ENCODE measurements at places on chromosomes 6 and 20. TPM values are rescaled to one million over a fixed set of nuclear protein-coding genes. Genes with fewer than 3 reads are reported as not detected.

Gene MAP1LC3A
- 24.8 TPM for total RNA-seq

Gene APOBEC2
- total RNA-seq, result not detected

Gene DDRGK1
- 25.9 TPM for total RNA-seq

Gene IL17A
- not detected for total RNA-seq

Gene DLGAP4
- 17.4 TPM for total RNA-seq

Gene KDM1B
- 17.7 TPM for total RNA-seq

Gene LY6G6C
- not detected for total RNA-seq

Gene COL10A1
- total RNA-seq, result 36.2 TPM

Gene DACT2
- not detected for total RNA-seq

Gene UST
- 21.2 TPM for total RNA-seq

Gene MYB
- total RNA-seq, result 0.36 TPM

Gene HLA-DRB1
- total RNA-seq, result 1.1 TPM

Gene LYRM4
- total RNA-seq, result 16.6 TPM

- DNase-seq, result no peak
- peaks cover 11% of the 10 kb centered on the region for H3K4me1 ChIP-seq
- no peaks in the 10 kb centered on the region for H3K36me3 ChIP-seq
- no peaks in the 10 kb centered on the region for H3K27me3 ChIP-seq
- H3K27ac ChIP-seq, result no peak overlapping the region
- no peak overlapping the region for H3K4me3 ChIP-seq
Observed at GRCh38 chr6:139062932-139063646, 34.5 kb downstream of the ABRACL start.

DNA sequence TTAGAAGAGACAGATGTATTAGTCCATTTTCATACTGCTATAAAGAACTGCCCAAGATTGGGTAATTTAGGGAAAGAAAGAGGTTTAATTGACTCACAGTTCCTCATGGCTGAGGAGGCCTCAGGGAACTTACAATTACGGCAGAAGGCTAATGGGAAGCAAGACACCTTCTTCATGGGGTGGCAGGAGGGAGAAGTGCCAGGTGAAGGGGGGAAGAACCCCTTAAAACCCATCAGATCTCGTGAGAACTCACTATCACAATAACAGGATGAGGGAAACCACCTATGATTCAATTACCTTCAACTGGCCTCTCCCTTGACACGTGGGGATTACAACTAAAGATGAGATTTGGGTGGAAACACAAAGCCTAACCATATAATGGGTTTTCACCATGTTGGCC, 28.9 kb upstream of the PNRC1 start:
- peaks cover 7% of the 10 kb centered on the region for H3K4me1 ChIP-seq
- H3K4me3 ChIP-seq, result no peak overlapping the region
- peaks cover 3% of the 10 kb centered on the region for H3K27me3 ChIP-seq
- no peaks in the 10 kb centered on the region for H3K36me3 ChIP-seq
- no peak for DNase-seq

DNA sequence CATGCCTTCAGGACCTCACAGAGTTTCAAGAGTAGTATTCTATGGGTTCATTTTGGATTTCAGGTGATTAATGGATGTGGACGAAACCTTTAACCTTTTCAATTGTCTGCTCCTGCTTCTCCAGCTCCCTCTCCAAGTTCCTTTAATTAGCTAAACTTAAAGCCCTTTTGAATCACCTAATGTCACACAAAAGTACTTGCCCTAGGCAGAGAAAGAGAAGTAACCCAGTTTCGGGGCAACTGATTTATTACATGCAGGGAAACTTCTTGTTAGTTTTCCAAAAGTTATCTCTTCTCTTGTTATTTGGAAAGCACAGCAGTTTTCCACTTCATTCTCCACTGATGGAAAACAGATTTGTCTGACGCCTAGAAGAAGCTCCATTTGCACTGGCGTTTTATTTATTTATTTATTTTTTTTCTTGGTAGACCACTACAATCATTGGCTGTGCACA, 407.7 kb upstream of the JARID2 start:
- H3K4me1 ChIP-seq, result peaks cover 5% of the 10 kb centered on the region
- H3K36me3 ChIP-seq, result no peaks in the 10 kb centered on the region
- no peak overlapping the region for H3K4me3 ChIP-seq

DNA sequence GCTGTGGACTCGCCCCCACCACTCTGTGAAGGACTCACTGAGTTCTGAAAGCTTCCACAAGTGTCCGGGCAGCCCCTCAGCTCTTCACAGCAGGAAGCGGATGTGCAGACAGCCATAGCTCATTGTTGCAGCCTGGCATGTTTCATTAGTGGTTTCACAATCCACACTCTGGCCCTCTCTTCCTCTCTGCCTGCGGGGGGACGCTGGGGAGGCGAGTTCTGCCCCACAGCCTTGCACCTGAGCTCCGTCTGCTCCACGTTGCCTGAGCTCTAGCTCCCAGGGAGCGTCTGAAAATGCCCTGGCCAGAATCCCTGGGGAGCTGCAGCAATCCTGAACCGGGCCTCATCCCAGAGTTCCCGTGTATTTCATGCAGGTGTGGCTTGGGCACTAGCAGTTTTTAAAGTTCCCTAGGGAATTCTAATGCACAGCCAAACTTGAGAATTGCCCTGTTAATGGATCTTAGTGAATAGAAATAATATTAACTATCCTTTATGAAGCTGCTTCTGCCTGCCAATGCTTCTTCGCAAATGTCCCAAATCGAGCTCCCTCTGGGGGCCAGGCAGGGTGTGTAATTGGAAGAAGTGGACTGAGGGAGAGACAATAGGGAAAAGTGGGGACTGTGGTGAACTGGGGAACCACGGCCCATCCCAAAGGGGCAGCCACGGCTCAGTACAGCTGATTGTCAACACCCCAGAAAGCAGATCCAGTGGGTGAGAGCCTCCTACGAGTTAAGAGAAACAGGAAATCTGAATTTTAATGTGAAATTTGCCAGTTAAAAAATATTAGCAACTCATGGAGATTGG, 51.5 kb downstream of the CTCFL start:
- H3K27ac ChIP-seq, result no peak overlapping the region
- DNase-seq, result peak; percentile 59
- no peak overlapping the region for H3K4me3 ChIP-seq
- no peaks in the 10 kb centered on the region for H3K36me3 ChIP-seq
- peaks cover 38% of the 10 kb centered on the region for H3K27me3 ChIP-seq

DNA sequence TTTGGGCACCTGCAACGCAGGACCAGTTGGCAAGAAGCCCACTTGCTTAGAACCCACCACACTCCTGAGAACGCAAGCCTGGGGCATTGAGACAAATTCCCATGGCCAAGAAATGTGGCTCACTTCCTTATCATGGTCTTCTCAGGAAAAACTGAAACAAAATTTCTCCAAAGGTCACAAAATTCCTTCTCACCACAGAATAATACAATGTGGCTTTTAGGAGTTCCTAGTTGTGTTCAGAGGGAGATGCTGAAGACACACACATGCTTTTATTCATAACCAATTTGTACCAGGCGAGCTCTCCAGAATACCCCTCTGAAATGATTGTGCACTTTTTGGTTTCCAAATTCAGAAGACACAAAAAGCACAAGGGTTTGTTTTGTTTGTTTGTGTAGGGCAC, 31.6 kb downstream of the ADTRP start:
- H3K4me3 ChIP-seq, result no peak overlapping the region
- no peak overlapping the region for H3K27ac ChIP-seq
- H3K4me1 ChIP-seq, result peaks cover 8% of the 10 kb centered on the region
- no peaks in the 10 kb centered on the region for H3K36me3 ChIP-seq

GRCh38 chr20:40081653-40082052, 607.4 kb downstream of the MAFB start:
- H3K36me3 ChIP-seq, result no peaks in the 10 kb centered on the region
- no peak overlapping the region for H3K27ac ChIP-seq
- no peak overlapping the region for H3K4me3 ChIP-seq
- H3K4me1 ChIP-seq, result no peaks in the 10 kb centered on the region
- H3K27me3 ChIP-seq, result no peaks in the 10 kb centered on the region

- no peak for DNase-seq
- H3K4me3 ChIP-seq, result no peak overlapping the region
- no peaks in the 10 kb centered on the region for H3K36me3 ChIP-seq
- peaks cover 24% of the 10 kb centered on the region for H3K4me1 ChIP-seq
Observed at GRCh38 chr6:155527443-155527842, 71.8 kb upstream of the NOX3 start.

DNA sequence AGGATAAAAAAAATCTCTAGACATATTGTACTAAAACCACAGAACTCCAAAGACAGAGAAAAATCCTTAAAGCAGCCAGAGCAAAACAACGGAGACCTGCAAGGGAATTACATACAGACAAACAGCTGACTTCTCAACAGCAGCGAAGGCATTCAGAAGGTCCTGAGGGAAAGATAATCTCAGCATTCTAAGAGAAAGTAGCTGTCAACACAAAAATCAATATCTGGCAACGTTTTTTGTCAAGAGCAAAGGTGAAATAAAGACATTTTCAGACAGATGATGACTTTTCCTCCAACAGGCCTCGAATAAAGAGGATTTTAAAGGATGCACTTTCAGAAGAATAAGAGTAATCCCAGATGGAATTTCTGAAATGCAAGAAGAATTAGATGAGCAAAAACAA, 6.1 kb upstream of the SCGN start:
- no peak for DNase-seq
- H3K4me3 ChIP-seq, result no peak overlapping the region
- H3K27me3 ChIP-seq, result no peaks in the 10 kb centered on the region
- no peak overlapping the region for H3K27ac ChIP-seq

GRCh38 chr6:157059781-157060180, 263.5 kb downstream of the TMEM242 start:
- H3K27me3 ChIP-seq, result no peaks in the 10 kb centered on the region
- DNase-seq, result no peak
- no peaks in the 10 kb centered on the region for H3K36me3 ChIP-seq
- no peaks in the 10 kb centered on the region for H3K4me1 ChIP-seq
- no peak overlapping the region for H3K27ac ChIP-seq
- no peak overlapping the region for H3K4me3 ChIP-seq

DNA sequence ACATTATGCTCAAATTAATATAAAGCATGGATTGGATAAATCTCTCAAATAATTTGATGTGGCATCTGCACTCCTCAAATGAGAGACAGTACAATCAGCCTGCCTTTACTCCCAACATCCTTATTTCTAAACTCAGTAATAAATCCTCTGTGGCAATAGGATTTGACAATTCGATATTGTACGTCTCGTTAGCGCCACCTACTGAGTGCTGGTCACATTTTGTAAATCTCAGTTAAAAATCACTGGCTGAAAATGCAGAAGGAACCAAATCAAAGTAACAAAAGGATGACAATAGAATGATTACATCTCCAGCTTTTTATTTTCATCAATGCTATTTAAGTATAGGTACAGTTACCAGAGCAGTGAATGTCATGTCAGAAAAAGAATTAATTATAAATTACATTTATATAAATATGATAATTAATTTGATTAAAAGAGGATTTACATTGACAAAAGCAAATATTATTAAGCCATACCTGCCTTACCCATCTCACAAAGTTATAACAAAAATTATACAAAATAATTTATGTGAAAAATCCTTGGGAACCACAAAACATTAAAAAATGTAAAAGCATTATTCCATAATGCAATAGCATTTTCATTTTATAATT, 20.2 kb upstream of the GJE1 start:
- DNase-seq, result no peak
- H3K4me3 ChIP-seq, result no peak overlapping the region
- no peak overlapping the region for H3K27ac ChIP-seq
- H3K36me3 ChIP-seq, result no peaks in the 10 kb centered on the region
- no peaks in the 10 kb centered on the region for H3K27me3 ChIP-seq

GRCh38 chr20:54173653-54174456, at the start of gene CYP24A1:
TSS of gene CYP24A1 (minus strand) at chr20:54173986. CDS start at chr20:54173579, 407 bp downstream.
- H3K27ac ChIP-seq, result no peak within 1 kb of the TSS
- DNase-seq, result no peak
- H3K4me3 ChIP-seq, result no peak within 1 kb of the TSS
- peaks cover 60% of the 10 kb centered on the region for H3K27me3 ChIP-seq
- no peaks in the 10 kb centered on the region for H3K36me3 ChIP-seq

DNA sequence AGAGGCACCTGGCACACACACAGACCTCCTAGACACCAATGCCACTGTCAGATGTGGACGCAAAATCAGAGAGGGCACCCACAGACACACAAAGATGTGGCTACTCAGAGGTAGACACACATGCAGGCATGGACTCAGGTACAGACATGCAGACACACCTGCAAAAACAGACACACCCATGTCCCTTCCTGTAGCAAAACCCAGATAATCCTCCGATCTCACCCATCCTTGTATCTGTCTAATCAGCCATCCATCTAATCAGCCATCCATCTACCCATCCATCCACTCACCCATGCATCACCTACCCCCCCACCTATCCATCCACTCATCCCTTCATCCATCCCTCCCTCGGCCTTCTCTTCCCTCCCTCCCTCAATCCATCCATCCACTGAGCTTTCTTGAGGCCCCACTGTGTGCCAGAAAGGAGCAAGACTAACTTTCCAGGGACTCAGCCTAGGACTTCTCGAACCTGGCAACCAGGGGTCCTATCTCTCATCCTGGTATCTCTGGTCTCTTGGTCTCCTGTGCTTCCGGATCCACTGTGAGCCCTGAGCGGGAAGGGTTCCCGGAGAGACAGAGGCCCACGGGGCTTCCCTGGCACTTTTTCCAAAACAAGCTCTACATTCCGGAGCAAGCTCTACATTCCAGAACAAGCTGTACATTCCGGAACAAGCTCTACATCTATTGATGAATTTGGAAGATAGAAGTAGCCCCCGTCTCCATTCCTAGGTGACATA, 1.1 kb upstream of the TGM2 start:
- no peaks in the 10 kb centered on the region for H3K27me3 ChIP-seq
- no peak for DNase-seq
- H3K27ac ChIP-seq, result peak overlapping the region; percentile 92
- H3K4me1 ChIP-seq, result peaks cover 71% of the 10 kb centered on the region

- DNase-seq, result no peak
- no peaks in the 10 kb centered on the region for H3K27me3 ChIP-seq
- no peaks in the 10 kb centered on the region for H3K36me3 ChIP-seq
- H3K27ac ChIP-seq, result no peak overlapping the region
- no peak overlapping the region for H3K4me3 ChIP-seq
Observed at GRCh38 chr20:41142919-41143318, 5.6 kb downstream of the PLCG1 start.

DNA sequence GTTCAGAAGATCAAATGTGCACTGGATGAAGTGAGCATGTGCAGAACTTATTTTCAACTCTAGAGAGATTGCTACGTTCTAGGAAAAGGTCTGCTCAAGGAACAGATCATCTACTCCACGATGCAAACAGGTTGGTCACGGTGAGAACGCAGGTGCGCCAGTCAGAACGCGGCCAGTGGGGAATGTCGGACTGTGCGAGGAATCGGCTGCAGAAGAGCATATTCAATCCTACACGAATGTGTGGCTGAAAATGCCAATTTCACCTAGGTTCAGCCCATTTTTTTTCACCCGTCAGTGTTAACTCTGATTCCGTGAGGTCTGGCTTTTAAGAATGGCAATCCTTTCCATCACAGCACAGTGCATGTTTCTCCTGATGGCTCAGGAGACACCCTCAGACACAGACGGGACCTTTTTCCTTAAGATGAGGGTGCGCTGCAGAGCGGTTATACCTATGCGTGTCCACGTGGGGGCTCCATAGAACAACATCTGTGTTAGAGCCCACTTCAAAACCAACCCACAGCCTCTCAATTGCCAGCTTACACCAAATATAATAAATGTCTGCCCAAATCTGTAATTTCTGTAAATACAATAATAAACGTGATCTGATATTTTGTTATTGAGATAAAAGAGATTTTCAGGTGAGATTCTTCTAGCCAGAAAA, 250.4 kb downstream of the FOXA2 start:
- peak; percentile 82 for DNase-seq
- no peak overlapping the region for H3K4me3 ChIP-seq
- H3K27ac ChIP-seq, result no peak overlapping the region
- no peaks in the 10 kb centered on the region for H3K36me3 ChIP-seq
